RPMI8226 (cell line): ENCODE measurements at places on chromosomes 3 and 15.

GRCh38 chr15:89089316-89090230 lies 1.3 kb downstream of the ABHD2 start:
- DNase-seq = no peak

DNA sequence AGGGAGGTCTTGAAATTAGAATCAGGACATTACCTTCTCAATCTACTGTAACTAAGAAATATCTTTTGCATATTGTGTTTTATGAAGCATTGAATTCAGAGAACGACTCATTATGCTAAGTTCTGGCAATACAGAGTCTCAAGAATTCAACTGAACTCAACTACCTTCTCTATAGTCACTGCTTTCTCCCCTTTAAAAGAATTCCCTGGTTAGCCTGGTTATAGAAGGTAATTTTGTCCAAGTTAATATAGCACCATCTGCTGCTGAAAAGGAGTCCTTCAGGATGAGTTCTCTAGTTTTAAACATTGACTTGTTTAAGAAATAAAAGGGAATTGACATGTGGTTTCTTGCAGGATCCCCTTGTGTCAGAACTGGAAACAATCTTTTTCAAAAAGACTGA lies 60.2 kb downstream of the IL16 start:
- no peak for DNase-seq

- DNase-seq = no peak
Observed at GRCh38 chr3:177491296-177492032, 294.2 kb upstream of the TBL1XR1 start.

GRCh38 chr15:78308422-78309032 lies 9.1 kb upstream of the SKIC8 start:
- DNase-seq = peak; percentile 65

GRCh38 chr3:53671192-53671960 lies 174.8 kb downstream of the CHDH start:
- peak; percentile 64 for DNase-seq

DNA sequence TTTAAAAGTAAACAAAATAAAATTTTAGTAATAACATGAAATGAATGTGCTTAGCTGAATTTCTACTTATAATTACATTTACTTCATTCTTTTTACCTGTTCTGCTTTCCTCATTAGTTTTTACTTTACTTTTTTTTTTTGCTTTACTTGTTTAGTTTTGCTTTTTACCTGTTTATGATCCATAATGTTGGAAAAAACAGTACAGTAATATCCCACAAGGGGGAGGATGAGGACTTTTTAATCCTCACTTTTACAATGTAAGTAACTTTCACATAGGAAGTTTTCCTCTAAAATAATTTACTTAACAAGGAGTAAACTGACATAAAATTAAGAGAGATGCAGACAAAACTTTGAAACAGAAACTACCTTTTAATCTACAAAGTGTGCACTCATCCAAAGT lies 268.7 kb downstream of the TBC1D5 start:
- no peak for DNase-seq
